ENCODE measurements at places on chromosomes 11 and 22.

DNA sequence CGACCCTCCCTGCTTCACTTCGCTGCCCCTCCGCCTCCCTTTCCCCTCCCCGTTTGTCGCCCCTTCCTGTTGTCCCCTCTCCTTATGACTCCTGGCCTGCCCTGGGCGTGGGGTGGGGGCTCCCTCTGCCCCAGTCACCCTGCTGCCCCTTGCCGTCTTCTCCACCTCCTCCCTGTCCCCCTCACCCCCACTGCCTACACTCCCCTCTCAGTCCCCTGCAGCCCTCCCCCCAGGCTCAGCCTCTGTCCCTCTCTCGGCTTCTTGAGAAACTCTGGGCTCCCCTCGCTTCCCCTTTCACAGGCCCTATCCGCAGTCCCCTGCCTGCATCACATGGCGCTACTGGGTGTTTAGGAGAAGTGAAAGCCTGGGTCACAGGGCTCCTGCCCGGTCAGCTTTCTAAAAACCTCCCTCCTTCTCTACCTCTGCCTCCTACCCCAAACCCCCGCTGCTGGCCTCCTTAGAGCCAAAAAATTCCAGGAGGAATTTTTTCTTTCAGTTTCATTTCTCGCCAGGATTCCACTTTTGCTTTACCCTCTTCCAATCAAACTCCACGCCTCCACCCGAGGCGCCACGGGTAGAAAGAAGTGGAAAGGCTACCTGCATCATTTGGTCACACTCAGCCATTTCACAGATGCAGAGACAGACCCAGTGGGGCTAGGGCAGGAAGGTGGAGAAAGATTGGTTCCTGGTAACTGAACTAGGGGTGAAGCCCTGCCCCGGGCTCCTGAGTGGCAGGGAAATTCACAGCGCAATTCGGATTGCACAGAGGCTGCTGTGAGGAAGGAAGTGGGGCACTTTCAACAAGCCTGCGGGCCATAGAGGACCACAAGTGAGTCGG, at the start of gene SLC15A3:
SLC15A3 (minus strand) TSS at position 273 of the 838 bp plus-strand sequence. CDS start 625 bp downstream, outside the sequence.
- no peak for DNase-seq

DNA sequence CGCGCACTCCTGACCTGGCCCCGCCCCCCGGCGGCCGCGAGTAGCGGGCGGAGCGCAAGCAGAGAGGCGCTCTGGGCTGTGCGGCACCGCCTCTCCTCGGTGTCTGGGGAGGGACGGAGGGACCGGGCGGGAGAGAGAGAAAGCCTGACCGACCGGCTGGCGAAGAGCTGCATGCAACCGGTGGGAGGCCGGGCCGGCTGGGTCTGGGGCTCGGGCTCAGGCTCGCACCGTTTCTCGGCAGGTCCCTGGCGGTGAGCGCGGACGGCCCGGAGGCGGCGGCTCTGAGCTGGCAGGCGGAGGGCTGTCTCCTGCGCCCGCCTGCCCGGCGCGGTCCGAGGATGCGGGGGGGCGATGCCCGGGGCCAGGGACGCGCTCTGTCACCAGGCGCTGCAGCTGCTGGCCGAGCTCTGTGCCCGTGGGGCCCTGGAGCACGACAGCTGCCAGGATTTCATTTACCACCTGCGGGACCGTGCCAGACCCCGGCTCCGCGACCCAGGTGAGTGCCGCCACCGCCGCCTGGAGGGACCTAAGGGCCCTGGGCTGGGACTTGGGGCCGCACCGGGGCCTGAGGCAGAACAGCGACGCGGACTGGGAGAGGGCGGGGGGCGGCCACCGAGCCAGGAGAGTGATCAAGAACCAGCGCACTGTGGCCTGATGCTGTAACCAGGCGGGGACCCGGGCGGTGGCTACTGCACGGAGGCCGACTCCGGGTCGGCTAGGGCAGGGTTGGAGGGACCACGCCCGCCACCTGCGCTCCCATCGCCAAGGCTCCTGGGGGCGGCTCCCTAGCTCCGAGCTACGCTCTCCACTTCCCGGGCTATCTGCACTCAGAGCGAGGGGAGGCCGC, at the start of gene SYT9:
SYT9 (plus strand) TSS at position 69 of the 847 bp plus-strand sequence; CDS start at position 352, 283 bp downstream.
- peak; percentile 10 for DNase-seq

GRCh38 chr11:46724088-46724487, 5.1 kb downstream of the F2 start:
- no peak for DNase-seq

- no peak for DNase-seq
These were observed 4.2 kb upstream of the LRRC32 start for GRCh38 chr11:76674517-76675400.

- no peak for DNase-seq
These were observed 62.6 kb upstream of the PTPRJ start for GRCh38 chr11:47917599-47918369.

DNA sequence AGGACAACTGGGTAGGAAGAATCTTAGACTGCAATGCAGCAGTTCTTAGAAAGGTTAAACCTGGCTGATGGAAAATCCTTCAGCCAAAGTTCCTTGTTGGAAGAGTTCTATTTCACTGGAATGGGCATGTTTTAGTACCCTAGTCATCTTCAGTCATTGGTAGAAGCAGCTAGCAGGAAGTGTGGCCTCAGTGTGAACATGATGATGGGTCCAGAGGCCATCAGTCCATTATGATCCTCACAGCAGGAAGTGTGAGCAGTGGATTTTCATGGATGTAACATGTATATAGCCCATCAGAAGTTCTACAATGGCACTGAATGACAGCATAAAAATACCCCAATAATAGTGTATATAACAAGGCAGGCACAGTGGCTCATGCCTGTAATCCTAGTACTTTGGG, 35.9 kb upstream of the PDE3B start:
- DNase-seq: no peak

GRCh38 chr22:44677871-44678555, 24.0 kb upstream of the PRR5 start:
- no peak for DNase-seq

GRCh38 chr11:72422414-72422813, 11.9 kb downstream of the CLPB start:
- no peak for DNase-seq

DNA sequence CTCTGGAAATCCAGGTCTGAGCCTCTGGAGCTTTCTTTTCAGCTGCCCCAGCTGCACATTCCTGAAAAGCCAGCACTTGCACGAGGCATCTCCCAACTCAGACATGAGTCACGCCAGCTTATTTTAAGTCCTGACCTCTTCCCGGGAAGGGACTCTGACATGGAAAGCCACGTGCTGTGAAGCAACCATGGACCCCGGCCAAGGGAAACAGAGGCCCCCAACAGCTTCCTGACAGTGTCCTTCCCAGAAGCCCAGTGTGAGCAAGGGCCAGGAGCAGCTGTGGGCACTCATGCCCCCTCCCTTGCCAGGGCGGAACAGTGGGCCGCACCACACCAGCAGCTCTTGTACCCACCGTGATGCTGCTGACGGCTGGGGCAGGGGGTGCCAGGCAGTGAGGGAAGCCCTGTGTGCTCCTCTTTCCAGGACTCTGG, 118.8 kb upstream of the CADM1 start:
- no peak for DNase-seq

DNA sequence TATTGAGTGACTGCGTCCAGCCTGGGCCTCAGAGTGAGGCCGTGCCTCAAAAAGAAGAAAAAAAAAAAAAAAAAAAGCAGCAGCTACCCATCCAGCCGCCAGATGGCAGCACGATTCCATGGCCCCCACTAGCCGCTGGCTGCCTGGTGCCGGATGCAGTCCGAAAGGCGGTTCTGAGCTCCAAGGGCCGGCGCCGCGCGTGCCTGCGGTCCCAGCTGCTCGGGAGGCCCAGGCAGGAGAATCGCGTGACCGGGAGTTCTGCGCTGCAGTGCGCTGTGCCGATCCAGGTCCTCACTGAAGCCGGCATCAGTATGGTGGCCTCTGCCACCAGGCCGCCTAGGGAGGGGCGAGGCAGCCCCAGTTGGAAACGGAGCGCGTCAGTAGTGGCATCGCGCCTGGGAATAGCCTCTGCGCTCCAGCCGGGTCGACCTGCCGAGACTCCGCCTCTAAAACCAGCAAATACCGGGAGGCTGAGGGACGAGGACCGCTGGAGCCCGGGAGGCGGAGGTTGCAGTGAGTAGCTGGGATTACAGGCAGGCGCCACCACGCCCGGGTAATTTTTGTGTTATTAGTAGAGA, 19.3 kb downstream of the SCARF2 start:
- DNase-seq: peak; percentile 40

GRCh38 chr11:83151274-83151977, 5.5 kb upstream of the PCF11 start:
- DNase-seq: no peak

DNA sequence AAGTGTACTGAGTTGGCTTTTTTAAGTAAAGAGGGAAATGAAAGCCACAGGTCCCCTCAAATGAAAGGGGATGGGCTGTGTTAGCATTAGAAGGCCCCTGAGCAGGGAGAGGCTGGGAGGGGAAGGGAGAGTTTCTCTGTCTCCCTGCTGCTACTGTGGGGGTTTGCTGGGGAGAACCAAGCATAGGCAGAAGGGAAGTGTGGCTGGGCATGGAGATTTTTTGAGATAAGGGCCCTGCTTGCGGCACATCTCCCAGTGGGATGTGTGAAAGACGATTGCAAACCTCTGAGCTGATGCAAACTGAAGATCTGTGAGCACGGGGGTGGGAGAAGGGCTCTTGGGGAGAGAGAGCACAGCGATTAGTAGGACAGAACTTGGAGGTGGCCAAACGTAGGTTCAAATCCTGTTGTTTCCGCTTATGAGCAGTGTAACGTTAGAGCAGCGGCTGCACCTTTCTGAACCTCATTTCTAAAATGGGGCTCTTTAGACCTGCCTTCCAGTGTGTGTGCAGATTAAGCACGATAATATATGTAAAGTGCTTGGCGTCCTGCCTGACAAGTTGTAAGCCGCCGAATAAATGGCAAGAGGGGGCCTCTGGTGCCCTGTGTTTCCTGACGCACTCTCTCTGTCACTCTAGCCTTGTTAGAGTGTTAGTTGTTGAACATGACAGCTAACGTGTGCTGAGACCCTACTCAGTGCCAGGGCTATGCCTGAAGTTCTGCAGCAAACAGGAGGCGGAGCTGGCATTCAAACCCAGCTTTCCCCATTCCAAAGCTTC, 122.3 kb downstream of the GRIK4 start:
- DNase-seq: no peak

- no peak for DNase-seq
These were observed 22.3 kb downstream of the DDX6 start for GRCh38 chr11:118768690-118769089.

GRCh38 chr11:134331354-134332188, at the start of gene GLB1L2:
TSS of gene GLB1L2 (plus strand) at chr11:134331988. CDS start at chr11:134332062, 74 bp downstream.
- DNase-seq: peak; percentile 70

DNA sequence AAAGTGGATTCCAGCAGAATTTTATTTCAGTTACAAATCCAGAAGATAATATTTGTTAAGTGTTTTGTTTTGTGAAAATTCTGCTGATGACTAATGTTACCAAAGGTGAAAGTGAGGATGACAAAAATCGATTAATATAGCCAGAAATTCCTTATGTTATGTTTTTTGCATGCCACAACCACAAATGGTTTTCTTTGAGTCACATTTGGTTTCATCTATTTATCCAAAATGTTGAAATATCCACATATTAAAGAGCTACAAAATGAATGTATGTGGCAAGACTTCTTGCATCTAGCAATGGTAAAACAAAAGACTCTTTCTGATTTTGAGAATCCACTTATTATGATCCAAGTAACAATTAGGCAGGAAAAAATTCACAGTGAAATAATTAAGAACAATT, 150.1 kb upstream of the LRRC4C start:
- DNase-seq: no peak

GRCh38 chr11:77303328-77303727, 1.8 kb upstream of the GDPD4 start:
- no peak for DNase-seq

- no peak for DNase-seq
These were observed 28.0 kb downstream of the FADS2 start for GRCh38 chr11:61855939-61856680.

DNA sequence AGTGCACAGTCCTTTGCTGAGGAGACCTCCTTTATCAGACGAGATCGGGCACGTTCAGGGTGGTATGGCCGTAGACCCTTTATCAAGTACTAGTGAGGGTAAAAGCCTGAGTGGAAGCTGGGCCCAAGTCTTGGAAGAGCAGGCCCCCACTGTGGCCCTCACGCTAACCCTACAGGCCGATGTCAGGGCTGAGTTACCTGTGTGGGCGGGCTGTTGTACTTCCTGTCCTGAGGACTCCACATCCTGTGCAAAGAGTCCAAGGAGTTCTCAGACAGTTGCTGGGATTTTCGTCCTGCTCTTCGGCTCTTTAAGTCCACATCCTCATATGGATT, 34.9 kb downstream of the RPL27A start:
- DNase-seq: no peak

- DNase-seq: no peak
These were observed 25.5 kb downstream of the SCGB1A1 start for GRCh38 chr11:62444236-62444833.

DNA sequence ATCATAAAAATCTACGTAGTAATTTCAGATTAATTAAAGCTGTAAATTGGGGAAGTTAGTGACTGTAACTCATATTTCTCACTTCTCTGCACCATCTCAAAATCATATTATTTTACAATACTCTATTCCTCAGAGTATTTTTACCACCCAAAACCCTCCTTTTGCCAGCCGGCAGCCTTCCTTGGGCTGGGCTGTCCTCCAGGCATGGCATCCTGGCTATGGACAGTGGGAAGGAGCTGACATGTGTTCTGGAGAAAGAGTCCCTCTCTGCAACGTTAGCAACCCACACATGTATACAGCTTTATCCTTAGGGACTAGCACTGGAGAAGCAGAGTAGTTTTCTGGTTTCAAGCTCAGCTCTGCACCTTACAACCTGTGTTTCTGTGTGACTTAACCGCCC, 86.8 kb downstream of the DSCAML1 start:
- DNase-seq: no peak

DNA sequence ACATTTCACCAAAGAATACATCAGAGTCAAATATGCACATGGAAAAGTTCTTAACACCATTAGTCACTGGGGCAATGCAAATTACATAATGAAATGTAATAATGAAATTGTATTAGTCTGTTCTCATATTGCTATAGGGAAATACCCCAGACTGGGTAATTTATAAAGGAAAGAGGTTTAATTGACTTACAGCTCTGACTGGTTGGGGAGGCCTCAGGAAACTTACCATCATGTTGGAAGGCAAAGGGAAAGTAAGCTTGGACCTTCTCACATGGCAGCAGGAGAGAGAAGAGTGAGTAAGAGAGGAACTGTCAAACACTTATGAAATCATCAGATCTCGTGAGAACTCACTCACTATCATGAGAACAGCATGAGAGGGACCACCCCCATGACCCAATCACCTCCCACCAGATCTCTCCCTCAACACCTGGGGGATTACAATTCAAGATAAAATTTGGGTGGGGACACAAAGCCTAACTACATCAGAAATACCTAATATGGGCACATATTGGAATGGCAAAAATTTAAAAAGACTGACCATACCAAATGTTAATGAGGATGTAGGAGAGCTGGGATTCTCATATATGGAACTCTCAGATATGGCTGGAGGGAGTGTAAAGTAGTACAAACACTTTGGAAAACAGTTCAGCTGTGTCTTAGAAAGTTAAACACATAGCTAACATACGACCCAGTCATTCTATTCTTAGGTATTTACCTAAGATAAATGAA, 65.1 kb upstream of the CD44 start:
- DNase-seq: no peak

- no peak for DNase-seq
These were observed 31.9 kb downstream of the RASSF10 start for GRCh38 chr11:13040969-13041561.

Measured in stimulated activated CD8-positive, alpha-beta memory T cell treated with anti-CD3 and anti-CD28 coated beads, Interleukin-15, amount 100 ng/mL, for 48 hours (primary cell).